ENCODE measurements at places on chromosomes 16 and 17.

DNA sequence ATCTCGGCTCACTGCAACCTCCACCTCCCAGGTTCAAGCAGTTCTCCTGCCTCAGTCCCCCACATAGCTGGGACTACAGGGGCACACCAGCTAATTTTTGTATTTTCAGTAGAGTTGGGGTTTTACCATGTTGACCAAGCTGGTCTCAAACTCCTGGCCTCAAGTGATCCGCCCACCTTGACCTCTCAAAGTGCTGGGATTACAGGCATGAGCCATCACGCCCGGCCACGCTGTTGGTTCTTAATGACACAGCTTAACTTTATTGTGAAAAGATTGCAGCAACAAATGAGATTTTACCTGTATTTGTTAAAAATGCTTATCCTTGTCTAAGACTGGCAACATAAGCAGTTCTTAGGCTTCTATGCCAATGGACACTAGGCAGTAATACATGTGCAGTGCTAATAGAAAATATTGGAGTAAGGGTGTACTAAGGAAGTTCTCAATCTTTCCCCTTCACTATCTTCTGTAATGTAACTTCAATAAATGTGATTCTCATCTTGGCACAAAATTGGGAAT lies 2.9 kb downstream of the UBB start:
- no peak for DNase-seq

- no peak for DNase-seq
Measured at GRCh38 chr17:83194186-83194561, 114.8 kb downstream of the METRNL start.

DNA sequence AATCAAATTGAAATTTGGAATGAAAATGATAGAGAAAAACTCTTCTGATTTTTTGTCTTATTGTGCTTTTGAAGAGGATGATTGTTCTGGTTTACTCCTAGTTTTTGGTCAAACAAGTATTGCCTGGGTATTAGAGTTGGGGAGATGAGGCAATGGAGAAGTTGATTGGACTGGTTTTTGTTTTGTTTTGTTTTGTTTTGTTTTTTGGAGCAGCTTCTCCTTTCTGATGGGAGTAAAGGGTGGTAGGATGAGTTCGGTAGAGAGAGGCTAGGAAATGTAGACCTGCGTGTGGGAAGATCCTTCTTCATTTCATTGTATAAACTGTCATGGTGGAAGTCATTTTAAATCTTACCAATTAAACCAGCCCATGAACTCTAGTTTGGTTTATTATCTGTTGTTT lies 17.7 kb downstream of the ATP6V0A1 start:
- DNase-seq: no peak

- DNase-seq: no peak
Measured at GRCh38 chr16:89596957-89597649, 16.3 kb upstream of the DPEP1 start.

DNA sequence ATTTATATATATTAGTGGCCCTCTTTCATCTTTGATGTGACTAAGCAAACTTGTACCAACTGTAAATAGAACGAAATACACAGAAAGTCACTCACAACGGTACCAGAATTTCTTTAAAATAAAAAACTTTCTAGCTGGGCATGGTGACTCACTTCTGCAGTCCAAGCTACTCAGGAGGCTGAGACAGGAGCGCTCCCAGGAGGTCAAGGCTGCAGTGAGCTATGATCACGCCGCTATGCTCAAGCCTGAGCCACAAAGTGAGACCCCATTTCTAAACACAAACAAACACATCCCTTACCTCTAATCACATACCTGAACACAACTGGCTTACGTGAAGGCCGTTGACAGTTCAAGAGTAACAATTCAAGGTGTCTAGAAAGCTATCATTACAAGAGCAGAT lies 29.7 kb downstream of the STAT5B start:
- DNase-seq: no peak

- peak; percentile 80 for DNase-seq
Measured at GRCh38 chr17:65324611-65325342, 187.6 kb downstream of the RGS9 start.

DNA sequence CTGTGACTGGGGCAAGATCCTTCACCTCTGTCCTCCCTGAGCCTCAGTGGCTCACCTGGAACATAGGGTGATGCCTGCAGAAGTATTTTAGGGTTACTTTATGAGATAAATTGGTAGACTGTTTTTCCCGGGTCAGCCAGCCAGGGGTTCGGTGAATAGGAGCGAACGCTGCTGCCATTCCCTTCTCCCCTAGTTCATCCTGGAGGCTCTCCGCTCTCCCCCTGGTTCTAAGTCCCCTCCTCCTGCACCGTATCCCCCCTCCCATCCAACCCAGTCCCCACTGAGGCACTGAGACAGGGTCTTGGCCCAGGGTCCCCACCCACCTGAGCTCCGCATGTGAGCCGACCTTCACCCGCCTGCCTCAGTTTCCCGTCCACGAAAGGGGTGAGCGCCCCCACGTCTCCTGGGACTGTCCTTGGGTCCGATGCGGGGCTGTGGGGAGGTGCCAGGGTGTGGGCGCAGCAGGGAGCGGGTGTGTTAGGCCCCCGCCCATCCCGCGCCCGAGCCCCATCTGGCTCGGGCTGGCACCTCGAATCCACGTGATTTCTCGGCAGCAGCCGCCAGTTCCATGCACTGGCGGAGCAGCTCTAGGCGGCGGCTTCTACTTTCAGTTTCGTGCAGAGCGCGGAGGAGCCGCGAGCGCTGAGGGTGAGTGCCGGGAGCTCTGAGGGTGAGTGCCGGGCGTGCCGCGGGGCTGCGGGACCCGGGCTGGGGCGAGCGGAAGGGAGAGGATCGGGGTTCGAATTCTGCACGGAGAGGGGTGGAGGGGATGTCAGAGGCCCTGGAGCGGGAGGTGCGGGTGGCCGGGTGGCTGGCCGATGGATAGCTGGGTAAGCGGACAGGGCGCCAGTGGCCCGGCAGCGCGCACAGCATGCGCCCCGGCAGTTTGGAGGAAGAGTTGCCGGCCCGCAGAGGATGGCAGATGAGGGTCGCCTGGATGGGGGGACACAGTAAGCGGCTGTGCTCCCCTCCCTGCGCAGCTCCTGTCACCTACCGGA lies at the start of gene NLRC5:
TSS of gene NLRC5 (plus strand) at position 610 of the 998 bp plus-strand sequence. CDS start 31,156 bp downstream, outside the sequence.
- peak; percentile 81 for DNase-seq

GRCh38 chr17:71446645-71447437 lies 674.0 kb upstream of the SOX9 start:
- DNase-seq: peak; percentile 17

GRCh38 chr16:50970281-50970680 lies 180.8 kb downstream of the SALL1 start:
- DNase-seq: no peak

GRCh38 chr17:14360856-14361255 lies 60.0 kb downstream of the HS3ST3B1 start:
- DNase-seq: no peak

GRCh38 chr17:17820046-17820445 lies 16.7 kb downstream of the SREBF1 start:
- DNase-seq: no peak

DNA sequence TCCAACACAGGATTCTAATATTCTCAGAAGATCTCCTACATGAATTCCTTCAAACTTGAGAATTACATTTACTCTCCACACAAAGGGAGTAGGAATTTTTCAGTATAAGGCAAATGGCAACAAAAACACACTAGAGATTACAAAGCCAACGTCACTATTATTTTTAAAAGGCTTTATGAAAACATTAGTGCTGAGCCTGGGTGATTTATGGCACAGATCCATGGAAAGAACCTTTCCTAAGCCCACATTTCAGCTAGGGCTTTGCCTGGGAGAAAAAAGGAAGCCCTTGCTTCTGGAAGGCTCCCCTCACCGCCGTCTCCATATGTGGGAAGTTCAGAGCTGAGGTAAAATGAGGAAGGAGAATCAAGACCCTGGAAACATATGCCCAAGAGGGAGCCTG lies 499.4 kb upstream of the HSBP1 start:
- peak; percentile 34 for DNase-seq

DNA sequence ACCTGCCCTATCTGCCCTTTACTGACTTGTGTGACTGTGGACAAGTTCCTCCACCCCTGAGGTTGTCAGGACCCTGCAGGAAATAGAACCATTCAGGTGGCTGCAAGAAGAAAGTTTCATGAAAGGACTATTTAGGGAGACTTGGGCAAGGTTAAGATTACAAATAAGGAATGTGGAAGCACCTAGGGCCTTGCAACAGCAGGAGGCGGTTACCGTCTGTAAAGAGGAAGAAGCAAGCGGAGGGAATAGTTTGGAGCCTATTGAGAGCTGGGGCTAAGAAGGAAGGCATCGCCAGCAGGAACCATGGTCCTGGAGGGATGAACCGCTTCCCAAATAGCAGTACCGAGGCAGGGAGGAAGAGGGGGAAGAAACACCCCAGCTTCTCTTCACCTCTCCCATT lies 132.4 kb downstream of the PRKCB start:
- DNase-seq: no peak

DNA sequence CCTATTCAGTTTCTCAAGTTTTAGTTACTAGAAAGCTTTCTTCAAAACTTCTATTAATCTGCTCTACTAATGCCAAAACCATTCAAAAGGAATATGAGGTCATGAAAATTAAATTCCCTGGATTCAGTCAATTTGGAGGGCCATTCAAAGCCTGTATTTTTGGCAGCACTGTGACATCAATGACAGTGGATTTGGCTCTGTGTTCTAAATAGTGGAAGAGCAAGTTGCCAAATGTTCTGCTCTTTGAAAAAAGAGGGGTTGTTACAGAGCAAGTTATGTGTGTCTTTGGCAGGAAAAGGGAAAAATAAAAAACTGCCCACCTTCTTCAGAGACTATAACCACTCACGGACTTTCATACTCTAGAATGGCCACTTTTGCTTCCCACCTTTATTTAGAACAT lies 3.2 kb upstream of the C16orf46 start:
- DNase-seq: no peak

GRCh38 chr16:23502466-23502865 lies 7.8 kb downstream of the GGA2 start:
- DNase-seq: no peak

DNA sequence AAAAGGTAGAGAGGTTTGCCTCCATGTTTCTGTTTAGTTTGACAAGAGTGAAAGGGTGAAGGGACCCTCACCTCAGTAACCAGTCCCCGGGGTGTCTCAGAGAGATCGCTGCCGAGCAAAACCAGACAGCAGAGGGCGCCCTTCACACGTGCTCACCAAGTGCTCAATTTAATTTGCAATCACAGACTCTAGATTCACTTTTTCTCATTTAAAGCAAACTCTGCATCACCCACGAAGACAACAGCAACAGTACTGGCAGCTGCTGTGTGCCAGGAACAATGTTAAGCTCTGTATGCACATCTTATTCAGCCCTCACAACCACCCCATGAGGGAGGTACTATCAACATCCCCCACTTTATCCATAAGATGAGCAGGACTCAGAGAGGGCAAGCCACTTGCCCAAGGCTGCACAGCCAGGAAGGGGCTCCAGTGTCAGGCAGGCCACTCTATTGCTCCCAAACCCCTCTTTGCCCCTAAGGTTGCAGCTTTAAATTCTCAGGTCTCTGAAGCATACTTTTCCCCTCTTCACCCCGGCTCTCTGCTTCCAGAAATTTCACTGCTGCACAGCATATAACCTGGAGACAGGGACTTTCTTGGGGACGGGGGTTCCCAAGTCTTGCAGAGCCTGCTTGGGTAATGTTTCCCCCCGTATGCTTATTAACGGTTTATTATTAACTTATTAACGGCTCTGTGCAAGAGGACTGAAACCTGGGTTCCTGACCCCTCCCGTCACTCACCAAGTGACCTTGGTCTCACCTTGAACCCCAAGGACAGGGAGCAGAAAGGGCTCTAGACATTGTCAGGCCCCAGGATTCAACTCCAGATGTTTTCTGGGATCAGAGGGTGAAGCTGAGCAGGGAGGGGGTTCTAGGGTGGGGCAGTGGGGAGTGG lies 70.9 kb downstream of the CNGB1 start:
- peak; percentile 82 for DNase-seq

DNA sequence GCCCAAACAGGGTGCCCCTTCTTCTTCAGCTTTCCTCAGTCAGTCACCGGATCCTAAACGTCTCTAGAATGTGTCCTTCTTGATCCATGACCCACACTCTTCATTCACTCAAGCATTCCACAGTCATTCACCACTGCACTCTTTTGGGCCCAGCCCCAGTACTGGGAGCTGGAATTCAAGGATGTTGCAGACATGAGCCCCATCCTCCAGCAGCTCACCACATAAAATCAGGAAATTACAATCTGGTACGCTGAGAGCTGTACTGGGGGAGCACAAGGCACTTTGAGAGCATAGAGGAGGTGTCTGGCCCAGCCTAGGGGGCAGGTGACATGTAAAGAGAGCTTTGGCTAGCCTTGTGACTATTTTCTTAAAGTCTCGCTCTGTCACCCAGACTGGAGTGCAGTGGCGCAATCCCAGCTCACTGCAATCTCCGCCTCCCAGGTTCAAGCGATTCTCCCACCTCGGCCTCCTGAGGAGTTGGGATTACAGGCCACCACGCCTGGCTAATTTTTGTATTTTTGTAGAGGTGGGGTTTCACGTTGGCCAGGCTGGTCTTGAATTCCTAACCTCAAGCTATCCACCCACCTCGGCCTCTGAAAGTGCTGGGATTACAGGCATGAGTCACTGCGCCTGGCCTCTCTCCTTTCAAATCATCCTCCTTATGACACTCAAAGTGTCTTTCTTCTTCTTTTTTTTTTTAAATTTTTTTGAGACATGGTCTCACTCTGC lies 18.7 kb downstream of the CES4A start:
- no peak for DNase-seq

Data from fibroblast of the aortic adventitia (primary cell).